Pancreas (tissue), 10 donors: ENCODE measurements at places on chromosomes 2 and 18.

GRCh38 chr2:201250741-201251140, 9.6 kb upstream of the CASP8 start:
- no peak overlapping the region for H3K27ac ChIP-seq
- no peak for DNase-seq
- no peaks in the 10 kb centered on the region for H3K36me3 ChIP-seq
- H3K4me3 ChIP-seq: no peak overlapping the region
- no peaks in the 10 kb centered on the region for H3K4me1 ChIP-seq
- no peaks in the 10 kb centered on the region for H3K27me3 ChIP-seq

- peak; percentile 85 for DNase-seq
- no peak overlapping the region for H3K27ac ChIP-seq
- peaks cover 11% of the 10 kb centered on the region for H3K4me1 ChIP-seq
Observed at GRCh38 chr2:70789304-70790135, 923 bp downstream of the FIGLA start.

GRCh38 chr18:11324956-11325882, 175.8 kb upstream of the PIEZO2 start:
- no peak overlapping the region for H3K27ac ChIP-seq
- no peak for DNase-seq
- H3K27me3 ChIP-seq: no peaks in the 10 kb centered on the region
- no peaks in the 10 kb centered on the region for H3K4me1 ChIP-seq

GRCh38 chr2:182920631-182921056, 54.2 kb upstream of the FRZB start:
- H3K27me3 ChIP-seq: no peaks in the 10 kb centered on the region
- DNase-seq: no peak
- H3K4me3 ChIP-seq: no peak overlapping the region
- no peak overlapping the region for H3K27ac ChIP-seq

DNA sequence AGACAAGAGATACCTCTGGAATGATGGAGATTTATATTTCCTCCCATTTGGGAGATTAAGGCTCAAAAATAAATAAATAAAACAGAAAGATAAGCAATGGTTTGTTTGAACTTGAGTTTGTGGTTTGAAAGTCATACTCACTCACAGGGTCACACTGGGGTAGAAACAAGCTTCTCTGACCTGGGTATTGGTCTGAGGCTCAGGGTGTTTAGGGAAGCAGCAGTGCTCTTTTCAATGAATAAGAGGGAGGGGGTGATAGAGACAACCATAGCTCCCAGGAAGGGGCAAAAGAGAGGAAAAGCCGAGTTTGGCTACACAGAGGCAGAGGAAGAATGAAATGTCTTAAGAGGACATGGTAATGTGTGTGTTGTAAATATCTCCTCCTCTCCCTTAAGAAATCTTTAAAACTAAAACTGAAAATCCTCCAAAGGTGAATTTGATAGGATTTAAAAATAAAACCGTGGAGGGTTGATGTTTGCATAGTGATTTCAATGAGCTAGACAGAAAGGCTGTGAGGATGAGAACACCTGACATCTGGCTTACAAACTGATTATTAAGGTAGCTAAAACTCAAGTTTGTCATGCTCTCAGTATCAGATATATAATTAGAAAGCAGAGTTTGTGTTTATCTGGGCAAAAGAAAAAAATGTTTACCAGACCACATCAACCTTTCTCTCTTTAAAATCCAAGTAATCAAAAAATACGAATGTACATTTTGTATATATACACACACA, 159.9 kb upstream of the TMEFF2 start:
- no peaks in the 10 kb centered on the region for H3K4me1 ChIP-seq
- H3K4me3 ChIP-seq: no peak overlapping the region
- H3K27me3 ChIP-seq: no peaks in the 10 kb centered on the region
- H3K36me3 ChIP-seq: no peaks in the 10 kb centered on the region
- no peak overlapping the region for H3K27ac ChIP-seq

- no peak overlapping the region for H3K4me3 ChIP-seq
- no peaks in the 10 kb centered on the region for H3K27me3 ChIP-seq
- H3K36me3 ChIP-seq: no peaks in the 10 kb centered on the region
- DNase-seq: no peak
- no peak overlapping the region for H3K27ac ChIP-seq
Observed at GRCh38 chr2:43518181-43518580, 77.7 kb downstream of the THADA start.

GRCh38 chr2:120503793-120504571, 158.0 kb downstream of the INHBB start:
- no peaks in the 10 kb centered on the region for H3K27me3 ChIP-seq
- no peaks in the 10 kb centered on the region for H3K36me3 ChIP-seq
- no peak overlapping the region for H3K4me3 ChIP-seq

DNA sequence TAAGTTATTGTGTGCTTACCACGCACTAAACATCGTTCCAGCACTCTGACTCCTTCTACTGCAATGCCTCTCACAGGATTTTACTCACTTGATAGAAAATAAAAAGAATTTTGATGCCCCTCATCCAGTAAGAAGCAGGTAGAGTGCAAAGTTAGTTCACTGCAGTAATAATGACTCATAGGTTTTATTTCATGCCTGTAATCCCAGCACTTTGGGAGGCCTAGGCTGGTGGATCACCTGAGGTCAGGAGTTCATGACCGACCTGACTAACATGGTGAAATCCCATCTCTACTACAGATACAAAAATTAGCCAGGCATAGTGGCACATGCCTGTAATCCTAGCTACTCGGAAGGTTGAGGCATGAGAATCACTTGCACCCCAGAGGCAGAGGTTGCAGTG, 190.6 kb downstream of the RAD51AP2 start:
- H3K27me3 ChIP-seq: no peaks in the 10 kb centered on the region
- no peaks in the 10 kb centered on the region for H3K36me3 ChIP-seq
- H3K4me3 ChIP-seq: no peak overlapping the region
- H3K27ac ChIP-seq: no peak overlapping the region
- DNase-seq: no peak

DNA sequence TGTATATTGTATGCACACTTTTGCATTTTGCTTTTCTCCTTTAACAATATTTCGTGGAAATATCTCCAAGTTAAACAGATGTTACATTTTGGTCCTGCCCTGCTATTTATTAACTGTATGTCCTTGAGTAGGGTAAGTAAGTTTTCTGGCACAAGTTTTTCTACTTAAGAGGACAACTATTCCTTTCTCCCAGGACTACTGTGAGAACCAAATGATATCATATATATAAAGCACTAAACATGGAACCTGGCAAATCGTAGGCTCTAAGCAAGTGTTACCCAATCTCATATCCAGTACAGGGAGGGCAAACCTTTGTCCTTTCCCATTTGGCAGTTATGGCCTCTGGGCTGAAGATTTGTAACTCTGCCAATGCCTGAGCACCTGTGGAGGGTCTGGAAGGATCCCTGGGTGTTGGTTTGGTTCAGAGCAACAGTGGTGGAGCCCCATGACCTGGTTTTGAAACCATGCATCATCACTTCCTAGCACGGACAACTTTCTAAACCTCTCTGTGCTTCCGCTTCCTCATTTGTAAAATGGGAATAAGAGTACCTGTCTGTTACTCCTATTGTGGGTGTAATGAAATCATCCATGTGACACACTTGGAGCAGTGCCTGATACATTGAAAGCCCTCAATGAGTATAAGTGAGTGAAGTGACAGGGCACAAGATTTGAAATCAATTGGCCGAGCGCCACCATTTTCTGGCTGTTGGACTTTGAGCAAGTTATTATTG, 28.3 kb upstream of the ICOS start:
- H3K4me1 ChIP-seq: peaks cover 14% of the 10 kb centered on the region
- no peak overlapping the region for H3K4me3 ChIP-seq
- no peaks in the 10 kb centered on the region for H3K36me3 ChIP-seq
- no peak overlapping the region for H3K27ac ChIP-seq

- no peaks in the 10 kb centered on the region for H3K27me3 ChIP-seq
- no peak overlapping the region for H3K27ac ChIP-seq
- no peak for DNase-seq
- no peaks in the 10 kb centered on the region for H3K36me3 ChIP-seq
- H3K4me1 ChIP-seq: no peaks in the 10 kb centered on the region
- H3K4me3 ChIP-seq: no peak overlapping the region
Observed at GRCh38 chr2:133026536-133027177, 356.7 kb upstream of the LYPD1 start.

DNA sequence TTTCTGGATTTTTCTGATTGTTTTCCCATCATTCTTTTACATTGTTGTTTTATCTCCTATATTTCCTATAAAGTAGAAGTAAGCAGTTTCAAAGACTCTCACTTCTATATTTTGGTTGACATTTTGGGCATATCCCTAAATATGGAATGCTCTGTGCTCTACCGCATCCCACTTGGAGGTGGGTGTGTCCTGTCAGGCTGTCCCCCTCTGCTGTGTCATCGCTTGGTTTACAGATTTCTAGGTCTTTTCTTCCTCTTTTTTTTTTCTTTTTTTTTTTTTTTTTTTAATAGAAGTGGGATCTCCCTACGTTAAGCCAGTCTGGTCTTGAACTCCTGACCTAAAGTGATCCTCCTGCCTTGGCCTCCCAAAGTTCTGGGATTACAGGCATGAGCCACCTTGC, 13.3 kb downstream of the DGKD start:
- no peaks in the 10 kb centered on the region for H3K27me3 ChIP-seq
- H3K36me3 ChIP-seq: no peaks in the 10 kb centered on the region
- no peak overlapping the region for H3K27ac ChIP-seq
- no peak overlapping the region for H3K4me3 ChIP-seq

- no peak overlapping the region for H3K27ac ChIP-seq
- no peak for DNase-seq
- H3K27me3 ChIP-seq: no peaks in the 10 kb centered on the region
- no peak overlapping the region for H3K4me3 ChIP-seq
- peaks cover 12% of the 10 kb centered on the region for H3K4me1 ChIP-seq
- H3K36me3 ChIP-seq: no peaks in the 10 kb centered on the region
Observed at GRCh38 chr2:182381225-182381624, 45.6 kb downstream of the PDE1A start.

DNA sequence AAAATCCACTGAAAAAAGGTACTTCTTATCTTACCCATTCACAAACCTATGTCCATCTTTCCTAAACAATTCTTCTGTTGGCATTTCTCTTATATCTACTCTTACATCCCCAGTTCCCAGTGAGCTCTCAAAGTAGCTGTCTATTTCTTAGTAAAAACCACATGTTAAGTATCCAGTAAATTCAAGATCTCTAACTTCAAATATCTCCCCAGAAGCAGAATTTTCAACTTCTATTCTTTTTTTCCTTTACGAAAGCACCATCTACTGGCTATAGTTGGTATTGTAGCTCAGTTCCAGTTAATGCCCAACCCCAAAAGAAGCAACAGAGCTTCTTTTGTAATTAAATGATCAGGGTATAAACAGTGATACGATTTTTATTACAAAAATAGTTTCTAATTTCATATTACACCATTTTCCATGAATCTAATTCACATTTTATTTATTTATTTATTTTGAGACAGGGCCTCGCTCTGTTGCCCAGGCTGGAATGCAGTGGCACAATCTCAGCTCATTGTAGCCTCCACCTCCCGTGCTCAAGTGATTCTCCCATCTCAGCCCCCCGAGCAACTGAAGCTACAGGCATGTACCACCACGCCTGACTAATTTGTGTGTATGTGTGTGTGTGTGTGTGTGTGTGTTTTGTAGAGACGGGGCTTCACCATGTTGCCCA, 28.5 kb downstream of the HRH4 start:
- no peak overlapping the region for H3K27ac ChIP-seq
- no peaks in the 10 kb centered on the region for H3K27me3 ChIP-seq
- no peak for DNase-seq
- H3K36me3 ChIP-seq: no peaks in the 10 kb centered on the region
- no peaks in the 10 kb centered on the region for H3K4me1 ChIP-seq
- H3K4me3 ChIP-seq: no peak overlapping the region

DNA sequence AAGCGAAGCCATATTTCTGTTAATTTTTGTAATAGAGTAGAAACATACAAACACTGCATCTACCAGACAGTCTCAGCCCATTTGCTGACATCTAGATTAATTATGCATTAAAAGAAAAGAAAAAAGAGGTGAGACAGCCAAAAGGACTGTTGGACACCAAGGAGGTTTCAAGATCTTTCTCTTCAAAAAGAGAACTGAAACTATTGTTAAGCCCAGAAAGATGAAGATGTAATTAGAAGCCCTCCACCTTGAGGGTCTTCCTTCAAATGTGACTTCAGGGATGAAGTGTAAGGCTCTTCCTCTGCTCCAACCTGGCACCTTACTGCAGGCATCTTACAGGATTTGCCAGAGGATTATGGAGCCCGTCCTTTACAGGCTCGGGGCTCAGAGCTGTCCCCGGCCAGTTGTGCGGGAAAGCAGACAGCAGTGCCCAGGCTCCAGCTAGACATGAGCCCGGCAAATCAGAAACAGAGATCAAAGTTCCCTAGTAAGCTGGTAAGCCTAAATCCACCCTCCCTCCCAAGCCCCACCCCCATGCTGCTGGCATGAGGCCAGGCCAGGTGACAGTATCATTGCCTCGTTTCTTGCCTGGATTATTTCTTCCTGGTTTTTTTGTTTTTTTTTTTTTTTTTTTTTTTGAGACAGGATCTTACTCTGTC, 38.9 kb downstream of the ADI1 start:
- H3K36me3 ChIP-seq: no peaks in the 10 kb centered on the region
- DNase-seq: peak; percentile 79
- peak overlapping the region; percentile 5 for H3K27ac ChIP-seq
- no peaks in the 10 kb centered on the region for H3K27me3 ChIP-seq

DNA sequence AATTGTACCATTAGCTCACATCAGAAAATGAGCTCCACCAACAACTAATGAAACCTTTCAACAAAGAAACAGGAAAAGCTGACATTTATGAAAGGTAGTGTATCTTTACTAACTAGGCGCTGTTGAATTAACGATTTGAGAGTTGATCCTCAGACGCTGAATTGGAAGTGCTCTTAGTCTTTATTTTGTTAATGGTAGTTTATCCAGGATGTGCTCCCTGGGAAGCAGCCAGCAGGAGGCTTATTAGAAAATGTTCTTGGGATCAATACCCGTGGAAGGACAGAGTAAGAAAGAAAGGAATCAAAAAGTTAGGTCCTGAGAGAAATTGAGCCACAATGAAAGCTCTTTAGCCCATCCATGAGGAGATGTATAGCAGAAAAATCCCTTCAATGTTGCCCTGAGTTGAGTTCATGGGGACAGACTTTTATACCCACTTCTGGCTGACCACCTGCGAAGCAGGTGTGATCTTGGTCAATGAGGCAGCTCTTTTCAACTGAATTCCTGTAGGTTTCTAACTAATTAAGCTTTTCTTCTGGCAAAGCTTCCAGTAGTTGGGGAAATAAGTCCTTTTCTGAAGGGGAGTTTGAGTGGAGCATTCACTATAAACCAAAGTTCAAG, 492.6 kb upstream of the REG3G start:
- H3K36me3 ChIP-seq: no peaks in the 10 kb centered on the region
- no peaks in the 10 kb centered on the region for H3K27me3 ChIP-seq
- no peak for DNase-seq
- H3K4me1 ChIP-seq: no peaks in the 10 kb centered on the region

- no peak overlapping the region for H3K4me3 ChIP-seq
- H3K4me1 ChIP-seq: no peaks in the 10 kb centered on the region
- H3K27me3 ChIP-seq: no peaks in the 10 kb centered on the region
- DNase-seq: no peak
- H3K36me3 ChIP-seq: no peaks in the 10 kb centered on the region
- H3K27ac ChIP-seq: no peak overlapping the region
Observed at GRCh38 chr18:9400197-9400596, 65.6 kb downstream of the TWSG1 start.
